ENCODE measurements at places on chromosomes 6 and 20.

DNA sequence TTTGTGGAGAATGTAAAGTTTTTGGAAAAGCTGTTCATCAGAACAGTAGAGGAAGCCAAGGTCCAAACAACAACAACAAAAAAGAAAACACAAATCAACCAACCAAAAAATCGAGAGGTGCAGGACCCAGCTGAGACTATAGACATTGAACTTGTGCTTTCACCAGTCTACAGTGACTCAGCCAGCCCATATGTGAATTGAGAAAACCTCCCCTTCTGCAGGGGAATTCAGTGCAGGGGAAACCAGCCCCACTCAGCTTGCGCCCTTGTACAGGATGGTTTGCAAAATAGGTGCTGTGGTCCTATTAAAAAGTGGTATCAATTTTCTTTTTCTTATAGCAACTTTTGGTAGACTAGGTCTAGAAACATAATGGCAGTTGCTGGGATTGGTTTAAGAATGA is 21.3 kb downstream of the MLIP start:
- DNase-seq: no peak

- no peak for DNase-seq
Observed at GRCh38 chr6:106631346-106631745, 2.0 kb downstream of the QRSL1 start.

- DNase-seq: no peak
Observed at GRCh38 chr6:67898875-67899274, 736.2 kb upstream of the ADGRB3 start.

- no peak for DNase-seq
Observed at GRCh38 chr6:1312473-1313367, 822 bp downstream of the FOXQ1 start.

DNA sequence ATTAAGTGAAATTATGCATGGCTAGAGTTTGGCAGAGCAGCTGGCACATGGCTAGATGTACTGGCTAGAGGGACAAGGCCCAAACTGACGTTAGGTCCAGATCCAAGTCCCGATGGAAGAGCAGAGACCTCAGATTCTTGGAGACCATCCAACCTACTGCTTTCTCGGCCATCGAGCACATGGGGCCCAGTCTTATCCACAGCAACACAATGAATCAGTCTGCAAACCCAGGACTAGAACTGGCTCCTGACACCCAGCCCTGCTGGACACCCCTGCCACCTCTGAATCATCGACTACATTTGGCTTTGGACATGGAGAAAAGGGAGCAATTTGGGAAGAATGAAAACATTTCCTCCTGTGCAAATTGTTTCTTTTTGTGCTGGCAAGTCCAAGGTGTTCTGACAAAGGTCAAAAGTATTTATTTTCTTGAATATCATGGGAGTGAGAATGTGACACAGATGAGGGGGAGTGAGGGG is 23.9 kb upstream of the YWHAB start:
- no peak for DNase-seq

GRCh38 chr20:51029963-51030920 is 7.3 kb upstream of the KCNG1 start:
- no peak for DNase-seq

- DNase-seq: no peak
Observed at GRCh38 chr6:150128425-150128824, 14.4 kb upstream of the PPP1R14C start.

- no peak for DNase-seq
Observed at GRCh38 chr6:111411978-111412566, 70.9 kb downstream of the REV3L start.

GRCh38 chr6:111921103-111921502 is 47.9 kb upstream of the FYN start:
- no peak for DNase-seq

DNA sequence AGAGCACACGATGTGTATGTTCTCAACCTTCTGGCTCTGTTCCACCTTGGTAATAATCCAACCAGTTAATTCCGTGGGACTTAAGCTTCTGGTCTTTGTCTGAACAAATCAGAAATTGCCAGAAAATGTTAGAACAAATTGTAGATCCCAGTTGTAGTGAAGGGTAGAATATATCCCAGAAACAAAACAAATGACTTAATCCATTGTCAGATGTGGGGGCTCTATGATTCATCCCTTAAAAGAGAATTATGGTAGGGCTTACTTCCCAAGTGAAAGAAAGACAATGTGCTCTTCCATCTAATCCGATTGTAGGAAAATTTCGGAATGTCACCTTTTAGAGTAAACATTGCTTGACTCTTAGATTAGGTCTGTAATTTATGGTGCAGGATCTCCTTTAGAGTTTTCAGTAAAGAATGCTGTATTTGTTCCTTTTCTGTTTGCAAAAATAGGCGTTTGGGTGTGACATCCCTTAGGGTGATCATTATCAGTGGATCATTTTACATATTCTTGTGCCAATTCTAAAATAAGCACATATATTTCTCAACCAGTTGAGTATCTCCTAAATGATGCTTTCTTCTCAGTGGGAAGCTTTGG is 234.5 kb upstream of the ZNF217 start:
- DNase-seq: no peak

- DNase-seq: no peak
Observed at GRCh38 chr6:34908194-34908593, 19.1 kb downstream of the ANKS1A start.

DNA sequence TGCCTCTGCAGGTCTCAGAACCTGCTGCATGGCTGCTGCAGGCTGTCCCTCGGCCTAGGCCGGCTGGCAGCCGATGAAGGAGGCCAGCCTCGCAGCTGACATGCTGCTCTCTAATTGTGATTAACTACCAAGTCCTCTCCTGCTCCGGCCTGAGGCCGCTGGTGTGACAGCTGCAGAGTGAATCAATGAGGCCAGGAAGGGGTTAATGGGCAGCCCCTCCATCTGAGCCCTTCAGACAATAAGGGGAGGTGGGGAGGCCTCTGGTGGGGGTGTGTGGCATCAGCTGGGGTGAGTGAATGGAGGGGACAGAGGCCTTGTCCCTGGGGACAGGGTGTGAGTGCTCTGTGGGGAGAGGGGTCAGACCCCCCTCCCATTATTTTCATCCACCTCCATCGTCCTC is 34.4 kb downstream of the SLC52A3 start:
- DNase-seq: no peak

GRCh38 chr20:38880952-38881735 is 45.1 kb upstream of the FAM83D start:
- DNase-seq: no peak

DNA sequence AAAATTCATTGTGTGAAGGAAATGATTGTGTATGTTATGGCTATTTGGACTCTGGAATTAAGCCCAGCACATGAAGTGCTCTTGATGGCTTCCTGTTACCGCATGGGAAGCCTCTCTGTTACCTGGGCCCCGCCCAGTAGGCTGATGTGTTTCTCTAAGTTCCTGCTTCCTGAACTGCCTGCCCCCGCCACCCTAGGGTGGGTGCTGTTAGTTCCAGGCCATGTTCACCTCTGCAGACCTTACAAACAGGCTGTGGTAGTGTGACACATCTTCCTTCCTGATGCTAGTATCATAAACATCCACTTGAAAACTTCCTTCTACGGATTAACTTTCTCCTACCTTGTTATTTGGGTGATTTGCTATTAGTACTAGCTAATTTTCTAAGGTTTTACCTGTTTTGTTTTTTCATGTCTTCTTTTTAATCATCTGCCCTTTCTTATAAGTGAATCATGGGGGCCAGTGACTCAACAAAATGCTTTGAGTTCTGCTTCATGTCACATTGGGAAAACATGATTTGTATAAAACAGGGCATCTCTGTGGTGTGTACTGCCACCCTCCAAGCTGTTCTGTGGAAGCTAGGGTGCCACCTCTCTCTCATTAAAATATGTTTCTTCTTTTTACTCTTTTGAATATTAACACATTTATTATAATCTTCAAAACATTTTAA is 40.6 kb downstream of the SH3BGRL2 start:
- DNase-seq: peak; percentile 56

- DNase-seq: peak; percentile 8
Observed at GRCh38 chr6:89368999-89369398, 16.5 kb upstream of the UBE2J1 start.

DNA sequence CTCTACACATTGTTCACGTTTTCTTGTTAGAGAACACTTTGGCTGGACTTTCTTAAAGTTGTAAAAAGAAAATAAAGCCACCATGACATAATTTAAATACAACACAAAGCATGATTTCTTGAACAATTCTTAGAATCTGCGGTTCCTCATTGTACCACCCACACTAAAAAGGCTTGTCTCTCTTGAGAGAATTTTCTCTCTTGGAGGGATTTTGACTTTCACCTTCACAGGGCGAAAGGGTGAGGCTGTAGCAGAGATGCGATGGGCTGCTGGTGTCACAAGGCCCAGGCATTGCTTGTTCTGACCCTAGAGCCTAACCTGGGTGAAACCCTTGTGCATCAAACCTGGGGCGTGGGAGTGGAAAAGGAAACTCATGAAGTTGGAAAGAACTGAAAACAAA is 122.7 kb upstream of the RIPOR2 start:
- DNase-seq: no peak

DNA sequence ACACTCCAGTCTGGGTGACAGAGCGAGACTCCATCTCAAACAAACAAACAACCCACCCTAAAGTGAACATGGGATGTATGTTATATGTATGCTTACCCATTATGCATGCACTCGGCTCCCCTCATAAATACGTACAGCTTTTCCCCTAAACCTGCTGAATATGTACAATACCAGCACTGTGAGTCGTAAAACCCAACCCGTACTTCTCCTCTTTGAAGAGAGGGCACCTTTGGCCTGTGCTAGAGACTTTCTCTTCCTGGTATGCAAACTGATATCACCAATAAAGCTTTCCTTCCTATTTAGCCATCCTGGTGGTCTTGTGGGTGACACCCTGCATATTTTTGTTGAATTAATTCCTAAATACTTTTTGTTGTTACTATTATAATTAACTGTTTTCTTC is 51.3 kb downstream of the VSTM2L start:
- DNase-seq: no peak

DNA sequence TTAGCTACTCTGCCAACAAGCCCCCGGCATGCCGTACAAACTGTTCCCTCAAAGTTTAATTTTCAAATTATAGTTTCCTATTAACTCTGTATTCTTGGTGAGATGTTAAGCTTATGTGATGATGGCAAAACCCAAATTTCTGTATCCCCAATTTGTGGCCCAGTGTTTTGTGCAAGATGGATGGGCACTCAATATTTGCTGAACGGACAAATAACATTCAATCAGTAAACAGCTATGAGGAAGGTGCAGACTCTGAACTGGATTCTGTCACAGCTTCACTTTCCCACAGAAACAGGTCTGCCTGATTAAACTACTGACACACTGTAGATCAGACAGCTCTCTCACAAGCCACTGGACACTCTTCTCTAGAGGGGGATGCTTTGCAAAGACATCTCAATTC is 54.1 kb downstream of the NUDT3 start:
- no peak for DNase-seq
